ENCODE measurements at places on chromosomes 6 and 20.

- no peak for DNase-seq
Observed at GRCh38 chr6:124670801-124671200, 291.4 kb upstream of the RNF217 start.

GRCh38 chr20:23151885-23152284, 65.8 kb upstream of the CD93 start:
- no peak for DNase-seq

DNA sequence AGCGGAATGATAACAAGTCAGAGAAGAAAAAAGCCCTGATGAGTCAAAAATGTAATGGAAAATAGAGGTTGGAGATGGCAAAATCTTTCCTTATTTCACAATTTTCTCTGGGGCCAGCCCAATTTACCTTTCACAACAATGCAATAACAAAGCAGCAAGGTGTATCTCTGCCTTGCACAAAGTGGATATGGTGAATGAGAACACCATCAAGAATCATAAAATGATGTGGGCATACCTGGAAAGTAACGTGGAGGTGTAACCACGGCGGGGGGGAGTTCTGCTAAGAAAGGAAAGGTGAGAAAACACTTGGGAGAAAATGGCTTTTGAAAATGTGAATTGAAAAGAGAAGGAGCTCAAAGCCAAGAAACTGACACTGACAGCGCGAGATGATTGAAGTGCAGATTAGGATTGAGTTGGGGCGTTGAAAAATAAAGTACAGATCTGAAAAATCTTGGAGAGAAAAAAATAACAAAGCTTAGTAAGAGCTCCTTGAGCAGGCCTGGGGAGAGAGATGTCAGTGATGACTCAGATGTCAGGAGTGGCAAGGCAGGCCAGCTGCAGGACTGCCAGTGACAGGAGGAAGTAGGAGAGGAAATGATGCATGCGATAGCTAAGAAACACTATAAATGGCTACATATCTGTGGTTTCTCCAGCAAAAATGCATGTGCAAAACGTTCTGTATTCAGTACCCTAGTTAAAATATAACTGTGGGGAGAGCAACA, 26.2 kb downstream of the ARHGAP18 start:
- peak; percentile 30 for DNase-seq

- DNase-seq = peak; percentile 63
Observed at GRCh38 chr6:79076782-79077641, 1.0 kb downstream of the PHIP start.

DNA sequence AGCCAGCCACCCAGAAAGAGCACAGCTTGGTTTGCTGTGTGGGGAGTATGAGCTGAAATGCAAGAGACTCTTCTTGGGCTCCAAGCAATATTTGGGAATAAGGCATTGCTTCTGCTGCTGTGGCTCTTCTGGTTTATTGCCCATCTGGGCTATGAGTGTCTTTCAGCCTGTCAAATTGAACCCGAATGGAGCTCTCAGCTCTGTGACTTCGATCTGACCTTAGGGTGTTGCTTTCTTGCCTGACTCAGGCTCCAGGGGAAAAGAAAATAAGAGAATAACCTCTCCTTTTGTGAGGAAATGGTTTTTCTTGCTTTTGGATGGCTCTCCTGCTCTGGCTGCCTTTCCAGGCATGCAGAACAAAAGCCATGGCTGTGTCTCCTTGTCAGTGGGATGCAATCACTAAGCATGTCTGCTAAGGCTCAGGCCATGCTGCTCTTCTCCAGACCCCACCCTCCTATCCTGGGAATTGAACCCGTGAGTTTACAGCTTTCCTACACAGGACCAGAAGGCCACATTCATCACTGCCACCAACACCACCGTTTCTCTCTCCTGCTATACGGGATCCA, 169.4 kb upstream of the JAG1 start:
- no peak for DNase-seq

- peak; percentile 53 for DNase-seq
Observed at GRCh38 chr6:144064402-144065212, 30.8 kb downstream of the SF3B5 start.

DNA sequence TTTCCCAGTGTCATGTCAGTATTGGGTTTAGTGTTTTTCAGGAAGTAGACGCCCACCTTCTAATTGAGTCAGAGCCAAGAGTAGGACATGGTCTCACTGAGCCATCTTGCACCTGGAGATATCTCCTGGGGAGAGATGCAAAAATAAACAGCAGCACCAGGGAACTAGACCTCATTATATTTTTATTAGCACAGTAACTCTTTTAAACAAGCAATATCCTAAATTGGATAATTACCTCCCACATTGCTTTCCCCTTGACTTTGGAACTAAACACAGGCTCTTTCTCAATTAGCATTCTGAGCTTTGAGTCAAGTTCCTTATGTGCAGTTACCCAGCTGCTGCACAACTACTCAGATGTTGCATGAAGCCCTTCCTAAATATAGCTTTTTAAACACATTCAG, 175.4 kb downstream of the IBTK start:
- no peak for DNase-seq

DNA sequence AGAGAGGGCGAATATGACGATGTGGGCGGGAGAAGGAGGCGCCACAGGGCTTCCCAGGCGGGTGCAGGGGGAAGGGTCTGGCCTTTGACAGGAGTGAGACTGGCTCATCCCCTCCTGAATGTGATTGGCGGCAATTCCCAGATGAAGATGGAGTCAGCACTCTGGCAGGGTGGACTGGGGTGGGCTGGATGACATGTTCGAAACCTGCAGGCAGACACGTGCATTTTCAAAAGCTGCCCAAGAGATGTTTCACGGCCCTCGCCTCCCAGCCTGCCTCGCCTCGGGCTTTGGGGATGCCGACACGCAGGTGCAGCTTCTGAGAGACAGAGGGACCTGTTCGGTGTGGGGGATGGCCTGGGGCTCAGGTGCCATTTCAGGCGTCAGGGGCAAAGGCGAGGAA, 66.8 kb upstream of the AFDN start:
- no peak for DNase-seq

DNA sequence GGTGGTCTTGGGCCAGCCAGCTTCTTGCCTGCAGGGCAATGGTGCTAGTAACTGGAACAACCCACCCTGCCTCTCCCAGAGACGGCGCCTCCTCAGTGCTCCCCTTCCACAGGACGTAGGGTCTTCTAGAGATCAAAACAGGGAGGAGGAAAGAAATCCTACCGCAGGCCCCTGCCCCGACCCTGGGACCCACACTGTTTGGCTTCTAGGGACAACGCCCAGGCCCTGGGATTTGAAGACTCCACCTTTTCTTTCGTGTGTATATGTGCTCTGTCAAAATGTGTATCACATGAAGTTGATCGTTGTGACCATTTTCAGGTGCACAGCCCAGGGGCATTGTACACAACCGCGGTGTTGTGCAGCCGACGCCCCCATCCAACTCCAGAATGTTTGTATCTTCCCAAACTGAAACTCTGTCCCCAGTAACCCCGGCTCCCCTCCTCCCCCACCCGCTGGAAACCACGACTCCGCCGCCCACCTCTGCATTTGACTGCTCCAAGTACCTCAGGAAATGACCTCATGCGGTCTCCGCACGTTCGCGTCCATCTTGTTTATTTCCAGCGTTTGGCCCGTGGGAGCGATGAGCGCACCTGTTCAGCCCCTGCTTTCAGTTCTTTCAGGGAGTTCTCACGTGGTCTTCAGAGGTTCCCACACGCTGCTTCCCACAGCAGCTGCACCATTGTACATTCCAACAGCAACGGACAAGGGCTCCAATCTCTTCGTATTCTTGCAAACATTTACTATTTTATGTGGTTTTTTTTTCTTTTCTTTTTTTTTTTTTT, 3.4 kb upstream of the BHLHE23 start:
- peak; percentile 19 for DNase-seq

- no peak for DNase-seq
Observed at GRCh38 chr20:19336631-19337030, 124.2 kb downstream of the SLC24A3 start.
